Activated effector memory CD4-positive, alpha-beta T cell treated with Interleukin-2 at 50 U/mL for 16 hours (primary cell): ENCODE measurements at places on chromosomes 7 and 10.

DNA sequence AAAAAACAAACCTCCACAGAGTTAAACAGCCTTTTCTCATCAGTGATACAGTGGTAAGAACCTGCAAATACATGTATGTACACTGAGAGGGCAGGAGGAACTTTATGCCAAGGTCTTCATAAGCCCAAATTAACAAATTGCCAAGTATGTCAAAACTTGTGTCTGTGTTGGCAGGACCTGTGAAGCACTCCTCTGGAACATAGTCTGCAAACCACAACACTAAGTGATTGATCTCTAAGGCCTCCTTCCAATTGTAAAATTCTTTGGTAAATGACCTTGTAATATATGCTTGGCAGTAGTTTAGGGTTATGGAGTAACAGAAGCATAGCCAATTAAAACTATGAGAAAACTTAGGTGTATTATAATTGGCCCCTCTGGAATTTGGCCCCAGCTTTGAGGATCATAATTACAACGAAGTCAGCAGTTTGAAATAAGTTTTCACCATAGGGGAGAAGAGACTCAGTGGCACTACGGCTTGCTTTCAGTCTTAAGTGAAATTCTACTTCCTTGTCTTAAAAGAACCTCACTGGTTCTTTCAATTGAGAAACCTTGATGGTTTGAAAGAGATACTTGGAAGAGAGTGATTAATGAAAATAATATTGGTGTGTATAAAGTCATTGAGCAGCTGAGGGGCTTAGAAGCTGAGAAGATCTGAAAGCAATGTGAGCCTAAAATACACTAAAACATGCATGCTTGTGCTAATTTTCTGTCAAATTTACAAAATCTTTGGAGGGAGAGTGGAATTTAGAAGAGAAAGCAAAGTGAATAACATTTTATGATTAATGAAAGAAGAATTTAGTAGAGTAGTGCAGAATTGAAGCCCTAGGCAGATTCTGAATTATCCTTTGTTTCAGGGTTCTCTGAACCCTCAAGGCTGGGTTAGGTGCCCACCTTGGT lies 57.6 kb downstream of the CNNM2 start:
- no peak for DNase-seq

DNA sequence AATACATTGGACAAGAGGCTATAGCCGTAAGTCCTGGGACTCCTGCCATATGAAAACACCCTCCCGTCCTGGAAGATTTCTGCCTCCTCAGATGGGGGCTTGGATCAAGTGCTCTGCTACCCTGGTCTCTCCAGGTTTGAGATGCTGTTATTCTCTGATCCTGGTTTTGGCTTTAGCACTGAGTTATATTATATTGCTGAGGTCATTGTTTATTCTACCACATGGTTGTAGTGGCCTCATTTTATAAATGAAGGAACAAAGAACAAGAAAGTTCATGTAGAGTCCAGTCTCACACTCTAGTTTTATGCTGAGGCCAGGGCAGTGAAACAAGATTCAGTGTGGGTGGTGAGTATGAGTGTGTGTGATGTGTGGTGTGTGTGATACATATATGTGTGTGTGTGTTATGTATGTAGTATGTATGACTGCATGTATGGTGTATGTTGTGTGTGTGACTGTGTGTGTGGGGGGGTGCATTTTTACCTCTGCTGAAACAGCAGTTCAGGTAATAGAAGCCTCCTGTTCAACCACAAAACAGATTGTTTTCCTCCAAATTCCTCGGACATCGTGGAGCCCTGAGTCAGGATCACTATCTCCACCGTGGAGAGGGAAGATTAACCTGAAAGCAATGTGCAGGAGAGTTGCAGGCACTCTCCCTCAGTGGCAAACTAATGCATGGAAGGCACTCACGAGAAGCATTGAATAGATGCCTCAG lies 80.7 kb downstream of the C7orf25 start:
- DNase-seq: no peak

DNA sequence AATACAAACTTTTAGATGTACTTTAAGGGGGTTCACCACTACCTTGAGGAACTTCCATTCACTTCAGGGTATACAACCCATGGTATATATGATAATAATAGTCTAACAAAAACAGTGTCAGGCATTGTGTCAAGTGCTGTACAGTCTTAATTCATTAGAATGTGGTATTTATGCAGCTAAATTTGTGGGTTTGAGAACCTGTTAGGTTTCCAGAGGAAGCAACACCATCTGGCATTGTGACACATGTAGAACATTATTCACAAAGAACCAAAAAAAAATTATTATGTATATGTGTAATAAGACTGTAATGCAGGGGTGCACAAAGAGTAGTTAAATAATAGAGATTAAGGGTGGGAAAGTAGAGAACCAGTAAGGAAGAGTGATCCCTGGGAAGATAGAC lies 26.3 kb downstream of the TMEM60 start:
- DNase-seq: no peak

DNA sequence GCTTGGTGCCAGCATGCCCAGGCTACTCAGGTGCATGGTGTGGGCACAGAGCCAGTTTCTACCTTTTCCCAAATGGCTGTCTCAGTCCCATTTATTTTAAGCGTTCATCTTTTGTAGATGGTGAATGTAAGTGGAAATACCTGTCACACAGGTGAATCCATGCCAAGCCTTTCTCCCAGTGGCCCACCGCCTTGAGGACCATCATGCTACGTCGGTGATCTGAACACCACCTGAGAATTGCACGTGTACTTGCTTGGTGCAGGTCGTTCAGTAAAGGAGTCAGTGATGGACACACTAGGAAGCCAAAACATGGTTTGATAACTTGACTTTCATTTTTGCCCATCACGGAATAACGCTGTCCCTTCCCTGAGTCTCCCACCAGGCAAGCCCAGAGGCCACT lies 666.7 kb upstream of the FOXK1 start:
- DNase-seq: no peak

GRCh38 chr10:84429926-84430520 lies 101.6 kb downstream of the CCSER2 start:
- DNase-seq: peak; percentile 41

DNA sequence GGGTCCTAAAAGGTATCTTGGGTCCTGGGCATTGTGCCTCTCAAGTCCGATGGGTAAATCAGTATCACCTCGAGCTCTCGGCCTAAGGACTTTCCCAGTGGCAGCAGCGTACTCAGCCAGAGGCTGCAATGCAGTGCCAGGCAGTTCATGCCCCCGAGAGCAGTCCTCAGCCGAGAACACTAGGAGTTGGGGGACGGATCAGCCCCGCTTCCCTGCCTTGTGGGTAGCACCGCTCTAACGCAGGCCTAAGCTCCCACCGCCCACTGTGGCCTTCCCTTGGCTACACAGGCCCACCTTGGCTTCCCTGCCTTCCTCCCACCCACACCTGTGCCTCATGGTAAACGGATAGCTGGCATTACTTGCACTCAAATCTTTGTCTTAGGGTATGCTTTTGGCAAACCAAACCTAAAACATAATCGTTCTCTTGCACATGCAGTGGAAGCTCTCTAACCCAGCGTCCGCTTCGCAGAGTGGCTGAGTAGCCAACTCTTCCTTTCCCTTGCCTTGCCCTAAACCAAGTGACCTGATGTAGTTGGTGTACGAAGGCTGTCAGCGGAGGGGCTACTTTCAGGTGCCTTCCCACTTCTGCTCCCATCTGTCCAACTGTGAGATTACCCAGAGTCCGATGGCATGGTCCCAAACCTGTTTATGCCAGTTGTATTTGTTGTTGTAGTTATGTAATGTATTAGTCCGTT lies 73.2 kb upstream of the CHST15 start:
- DNase-seq: no peak

GRCh38 chr10:89090756-89091445 lies 100.3 kb downstream of the FAS start:
- no peak for DNase-seq

DNA sequence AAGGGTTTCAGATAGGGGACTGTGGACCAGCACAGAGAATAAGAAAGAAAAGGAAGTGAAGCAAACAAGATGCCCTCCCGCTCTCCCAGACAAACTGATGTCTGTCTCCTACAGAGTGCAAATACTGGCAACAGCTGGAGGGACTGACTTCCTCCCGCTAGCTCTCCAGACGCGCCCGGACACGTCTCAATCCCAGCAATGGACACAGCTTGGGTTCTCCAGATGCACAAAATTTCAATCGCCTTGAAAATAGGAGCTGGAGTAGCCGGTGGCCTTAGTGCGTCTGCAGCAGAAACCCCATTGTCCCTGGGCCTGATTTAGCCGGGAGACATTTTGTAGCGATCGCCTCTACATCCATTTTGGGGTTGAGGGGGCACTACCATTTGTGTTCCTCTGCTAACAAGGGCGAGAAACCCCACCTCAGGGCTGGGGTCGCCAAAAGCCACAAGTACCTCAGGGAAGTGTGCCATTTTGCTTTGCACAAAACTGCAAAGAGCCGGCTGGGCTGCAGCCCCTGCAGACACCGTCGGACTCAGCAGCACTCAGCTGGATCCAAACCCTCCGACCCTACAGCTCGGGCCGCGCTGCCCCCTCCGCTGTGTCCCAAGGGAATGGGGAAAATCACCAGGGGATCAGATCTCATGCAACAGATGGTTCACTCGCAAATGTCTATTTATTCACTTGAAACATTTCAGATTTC lies 5.9 kb downstream of the CPA2 start:
- no peak for DNase-seq

DNA sequence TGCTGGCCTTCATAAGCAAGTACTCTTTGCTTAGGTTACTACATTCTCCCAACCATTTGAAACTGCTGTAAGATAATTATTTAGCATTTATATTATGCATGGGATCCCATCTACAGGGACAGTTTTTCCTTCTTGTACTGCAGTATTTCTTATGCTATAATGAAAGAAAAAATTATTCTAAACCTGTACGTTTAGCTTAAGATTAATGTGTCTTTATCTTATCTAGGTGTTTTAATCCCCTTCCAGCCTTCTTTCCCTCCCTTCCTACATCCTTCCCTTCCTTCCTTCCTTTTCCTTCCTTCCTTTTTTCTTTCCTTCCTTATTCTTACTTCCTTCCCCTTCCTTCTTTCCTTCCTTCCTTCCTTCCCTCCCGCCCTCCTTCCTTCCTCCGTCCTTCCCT lies 778.3 kb downstream of the CNTNAP2 start:
- no peak for DNase-seq

DNA sequence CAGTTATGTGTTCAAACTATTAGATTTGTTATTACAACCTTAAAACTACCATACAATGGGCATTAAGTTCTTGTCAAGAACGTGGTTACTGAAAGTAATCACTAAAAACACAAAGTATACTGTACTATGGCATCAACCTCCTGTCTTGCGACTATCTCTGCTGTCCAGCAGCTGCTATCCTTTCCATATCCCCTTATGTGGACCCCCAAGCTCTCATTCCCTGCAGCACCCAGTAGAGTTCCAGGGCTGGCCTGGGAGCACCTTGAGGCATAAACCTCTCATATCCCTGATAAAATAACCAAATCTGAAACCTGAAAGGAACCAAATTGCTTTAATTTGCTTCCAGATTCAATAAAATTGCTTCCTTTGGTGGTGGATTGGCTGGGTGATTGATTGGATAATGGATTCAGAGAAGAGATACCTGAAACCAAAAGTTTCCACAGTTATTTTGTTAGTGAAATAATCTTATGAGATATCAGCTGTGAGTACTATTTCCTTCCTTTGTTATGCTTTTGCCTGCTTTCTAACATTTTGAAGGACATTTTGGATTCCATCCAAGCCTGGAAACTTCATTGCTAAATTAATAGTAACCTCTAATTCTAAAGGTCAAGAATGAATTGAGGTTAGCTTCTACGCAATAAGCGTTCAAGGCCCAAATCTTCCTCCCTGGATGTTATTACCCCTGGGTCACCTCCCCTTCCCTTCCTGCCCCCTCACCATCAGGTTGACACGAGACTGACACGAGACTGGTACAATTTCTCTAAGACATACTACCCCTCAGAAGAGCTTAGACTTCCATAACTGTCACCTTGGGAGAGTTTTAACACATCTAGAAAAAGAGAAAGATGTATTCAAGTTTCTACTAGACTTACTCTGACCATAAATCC lies 48.8 kb downstream of the RELN start:
- no peak for DNase-seq

DNA sequence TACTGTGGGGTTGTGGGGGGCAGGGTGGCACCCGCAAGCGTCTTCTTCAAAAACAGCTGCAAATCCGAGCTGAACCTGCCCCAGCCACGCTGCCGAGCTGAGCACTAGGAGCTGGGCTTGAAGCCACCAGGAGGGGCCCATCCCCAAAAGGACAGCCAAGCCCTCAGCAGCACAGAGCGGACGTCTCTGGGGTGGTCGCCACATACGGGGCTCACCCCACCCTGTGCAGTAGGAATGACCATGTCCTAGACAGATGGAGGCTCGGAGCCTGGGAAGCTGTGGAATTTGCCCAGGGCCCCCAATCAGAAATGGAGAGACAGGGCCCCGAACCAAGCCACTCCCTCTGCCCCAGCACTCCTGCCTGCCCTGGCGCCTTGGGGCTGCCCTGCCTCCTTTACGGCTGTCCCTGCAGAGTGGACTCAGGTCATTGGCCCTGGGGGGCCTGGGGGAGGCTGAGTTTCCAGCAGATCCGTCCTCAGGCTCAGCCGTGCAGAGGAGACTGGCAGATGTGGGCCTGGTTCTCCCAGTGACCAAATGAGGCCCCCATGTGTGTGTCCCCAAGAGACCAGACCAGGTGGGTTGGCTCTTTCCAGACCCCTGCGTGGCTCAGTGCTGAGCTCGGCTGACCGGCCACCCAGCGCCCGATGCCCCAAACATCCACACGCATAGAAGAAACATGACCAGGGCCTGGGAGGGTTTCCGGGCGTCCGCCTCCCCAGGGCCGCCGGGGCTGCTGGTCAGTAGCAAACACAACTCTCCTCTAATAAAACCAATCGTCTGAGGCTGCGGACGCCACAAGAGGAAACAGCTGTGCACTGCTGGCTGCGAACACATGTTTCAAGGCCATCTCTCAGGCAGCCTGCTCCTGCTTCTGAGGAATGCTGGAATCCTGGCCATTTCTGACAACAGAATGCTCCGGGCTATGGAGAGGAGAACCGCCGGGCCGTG lies 54.9 kb downstream of the PDGFA start:
- DNase-seq: no peak

- no peak for DNase-seq
Observed at GRCh38 chr7:33807779-33808482, 97.4 kb upstream of the BMPER start.

DNA sequence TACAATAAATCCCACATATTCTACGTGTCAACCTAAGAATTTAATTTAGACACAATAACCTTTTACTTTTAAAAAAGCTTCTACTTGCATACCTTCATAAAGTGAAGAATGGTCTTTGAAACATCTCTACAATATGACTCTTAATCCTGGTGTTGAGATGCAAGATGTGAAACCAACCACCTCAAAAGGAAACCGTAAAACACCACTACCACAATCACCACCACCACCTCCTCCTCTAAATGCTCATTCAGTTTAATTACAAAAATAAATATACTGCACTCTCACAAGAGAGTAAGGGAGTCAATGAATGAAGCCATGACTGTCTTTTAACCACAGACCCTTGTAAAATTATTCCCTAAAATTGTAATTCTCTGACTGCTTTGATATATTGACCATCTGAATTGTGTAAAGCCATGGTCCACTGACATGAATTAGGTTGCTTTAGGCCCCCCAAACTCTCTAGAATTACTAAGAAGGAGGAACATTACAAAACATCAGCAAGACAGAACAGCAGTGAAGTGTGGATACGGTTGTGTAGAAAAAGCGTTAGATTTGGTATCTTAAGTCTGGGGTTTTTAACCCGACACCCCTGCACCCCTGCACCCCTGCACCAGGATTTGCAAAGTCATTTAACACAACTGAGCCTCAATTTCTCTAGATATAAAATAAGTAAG lies 171.4 kb downstream of the SFMBT2 start:
- DNase-seq: no peak

- no peak for DNase-seq
Observed at GRCh38 chr10:86281396-86281795, 85.2 kb downstream of the GRID1 start.
